ENCODE measurements at places on chromosomes 16 and 17. TPM values are rescaled to one million over a fixed set of nuclear protein-coding genes. Genes with fewer than 3 reads are reported as not detected.

- DNase-seq, result no peak
Measured at GRCh38 chr16:73190256-73190655, 142.3 kb upstream of the ZFHX3 start.

The SSTR5 gene
- not detected for total RNA-seq

The GCGR gene
- total RNA-seq, result 14.7 TPM

DNA sequence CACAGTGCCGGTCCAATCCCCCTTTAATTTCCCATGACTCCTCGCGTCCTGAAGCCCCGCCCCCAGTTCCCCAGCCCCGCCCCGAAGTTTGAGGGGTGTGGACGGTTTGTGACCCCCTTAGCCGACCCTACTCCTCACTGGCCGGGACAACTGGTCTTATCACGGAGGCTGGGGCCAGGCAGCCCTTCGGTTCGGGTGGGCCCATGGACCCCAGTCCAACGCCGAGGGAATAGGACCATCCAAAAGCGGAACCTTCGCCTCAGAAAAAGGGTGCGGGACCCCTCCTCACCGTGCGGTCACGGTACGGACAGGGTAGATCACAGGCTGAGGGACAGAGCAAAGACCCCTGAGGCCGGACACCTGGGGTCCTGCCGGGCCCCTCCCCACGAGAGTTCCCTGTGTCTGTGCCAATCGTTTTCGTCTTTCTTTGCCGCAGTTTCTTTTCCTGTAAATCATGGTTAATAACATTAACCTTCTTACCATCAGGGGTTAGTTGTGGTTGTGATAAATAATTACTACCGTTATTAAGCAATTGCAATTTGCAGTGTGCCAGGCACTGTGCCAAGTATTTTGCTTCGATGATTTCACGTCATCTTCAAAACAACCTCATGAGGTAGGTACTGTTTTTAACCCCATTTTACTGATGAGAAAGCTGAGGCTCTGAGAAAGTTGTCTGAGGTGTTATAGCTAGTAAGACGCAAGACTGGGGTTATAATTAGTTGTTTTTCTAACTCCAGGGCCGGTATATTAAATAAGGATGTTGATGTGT, 543 bp downstream of the TMUB2 start:
- DNase-seq, result no peak

DNA sequence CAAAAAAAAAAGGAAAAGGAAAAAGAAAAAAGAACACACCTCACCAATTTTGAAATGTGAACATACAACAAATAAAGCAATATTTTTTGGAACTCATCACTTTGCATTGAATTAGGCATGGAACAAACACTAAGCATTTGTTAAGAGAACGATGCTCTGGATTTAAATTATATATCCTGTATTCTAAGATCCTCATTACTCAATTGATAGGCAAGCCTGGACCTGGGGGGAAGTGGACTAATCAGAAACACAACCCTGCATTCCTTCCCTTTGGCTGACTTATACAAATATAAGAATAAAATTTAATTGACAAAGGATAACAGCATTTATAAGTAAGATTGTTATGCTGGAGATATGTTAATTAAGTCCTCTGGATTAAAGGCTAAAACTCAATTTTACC, 2.2 kb downstream of the GJC1 start:
- no peak for DNase-seq

- no peak for DNase-seq
Measured at GRCh38 chr16:53737552-53737951, 33.6 kb downstream of the FTO start.

DNA sequence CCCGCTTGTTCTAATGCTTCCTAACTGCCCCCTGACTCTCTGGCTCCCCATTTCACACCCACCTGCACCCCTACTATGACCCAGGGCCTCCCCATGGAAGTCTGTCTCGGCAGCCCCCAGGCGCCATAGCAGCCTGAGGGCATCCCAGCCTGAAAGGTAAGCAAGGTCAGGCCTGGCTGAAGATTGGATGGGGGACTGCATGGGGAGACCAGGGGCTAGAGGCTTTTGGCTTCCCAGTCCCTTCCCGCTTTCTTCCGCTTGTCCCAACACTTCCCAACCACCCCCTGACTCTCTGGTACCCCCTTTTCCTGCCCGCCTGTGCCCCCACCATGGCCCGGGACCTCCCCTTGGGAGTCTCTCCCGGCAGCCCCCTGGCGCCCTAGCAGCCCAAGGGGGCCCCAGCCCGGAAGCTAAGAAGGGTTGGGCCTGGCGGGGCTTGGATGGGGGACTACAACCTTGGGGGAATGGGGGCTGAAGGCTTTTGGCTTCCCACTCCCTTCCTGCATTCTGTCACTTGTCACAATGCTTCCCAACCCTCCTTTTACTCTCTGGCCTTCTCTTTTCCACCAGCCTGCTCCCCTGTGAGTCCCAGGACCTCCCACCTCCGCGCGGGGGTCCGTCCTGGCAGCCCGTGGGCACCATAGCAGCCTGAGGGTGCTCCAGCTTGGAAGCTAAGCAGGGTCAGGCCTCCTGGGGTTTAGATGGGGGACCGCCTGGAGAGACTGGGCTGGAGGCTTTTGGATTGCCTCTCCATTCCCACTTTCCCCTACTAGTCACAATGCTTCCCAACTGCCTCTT, 2288.4 kb downstream of the TP53TG3F start:
- DNase-seq, result no peak

DNA sequence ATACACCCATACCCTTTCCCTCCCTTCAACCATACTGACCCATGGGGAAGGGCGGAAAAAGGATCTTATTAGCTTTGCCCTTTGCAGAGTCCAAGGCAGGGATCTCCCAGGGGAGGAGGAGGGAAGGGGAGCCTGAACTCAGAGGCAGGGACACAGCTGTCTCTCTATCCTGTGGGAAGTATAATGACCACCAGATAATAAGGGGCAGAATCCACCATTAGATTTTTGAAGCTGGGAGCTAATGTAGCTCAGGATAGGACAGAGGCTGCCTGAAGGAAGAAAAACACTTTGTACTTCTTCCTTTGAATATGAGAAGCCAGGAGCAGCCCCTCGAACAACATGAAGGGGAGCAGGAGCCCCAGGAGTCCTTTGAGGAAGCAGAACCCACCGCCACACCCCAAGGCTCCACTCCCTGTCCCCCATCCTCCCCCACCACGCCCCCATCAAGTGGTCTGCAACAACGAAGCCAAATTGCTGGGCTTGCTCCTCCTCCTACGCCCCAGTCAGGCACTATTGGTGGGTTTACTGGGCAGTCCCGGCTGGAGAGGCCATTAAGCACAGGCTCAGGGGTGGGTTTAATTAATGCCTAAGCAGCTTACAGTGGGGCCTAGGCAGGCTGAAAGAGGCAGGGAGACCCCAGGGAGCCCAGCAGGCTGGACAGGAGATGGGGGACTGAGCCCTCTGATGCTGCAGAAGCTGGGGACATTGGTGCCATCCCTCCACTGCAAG, 5.3 kb downstream of the MPP2 start:
- DNase-seq, result no peak

- no peak for DNase-seq
Measured at GRCh38 chr16:50479771-50480170, 68.4 kb upstream of the NKD1 start.

DNA sequence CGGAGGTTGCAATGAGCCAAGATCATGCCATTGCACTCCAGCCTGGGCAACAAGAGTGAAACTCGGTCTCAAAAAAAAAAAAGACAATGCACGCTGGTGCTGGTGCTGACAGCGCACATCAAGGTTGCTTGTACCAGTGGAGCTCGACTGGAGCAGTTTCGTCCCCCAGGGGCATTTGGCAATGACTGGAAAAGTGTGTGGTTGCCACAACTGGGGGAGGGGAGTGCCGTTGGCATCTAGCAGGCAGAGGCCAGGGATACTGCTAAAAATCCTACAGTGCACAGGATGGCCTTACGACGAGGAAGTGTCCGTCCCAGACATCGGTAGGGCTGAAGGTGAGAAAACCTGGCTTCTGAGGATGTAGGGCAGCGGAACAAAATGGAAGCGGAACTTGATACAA, 2.4 kb downstream of the MEAK7 start:
- no peak for DNase-seq

- no peak for DNase-seq
Measured at GRCh38 chr17:81517339-81518112, 4.9 kb upstream of the ACTG1 start.

DNA sequence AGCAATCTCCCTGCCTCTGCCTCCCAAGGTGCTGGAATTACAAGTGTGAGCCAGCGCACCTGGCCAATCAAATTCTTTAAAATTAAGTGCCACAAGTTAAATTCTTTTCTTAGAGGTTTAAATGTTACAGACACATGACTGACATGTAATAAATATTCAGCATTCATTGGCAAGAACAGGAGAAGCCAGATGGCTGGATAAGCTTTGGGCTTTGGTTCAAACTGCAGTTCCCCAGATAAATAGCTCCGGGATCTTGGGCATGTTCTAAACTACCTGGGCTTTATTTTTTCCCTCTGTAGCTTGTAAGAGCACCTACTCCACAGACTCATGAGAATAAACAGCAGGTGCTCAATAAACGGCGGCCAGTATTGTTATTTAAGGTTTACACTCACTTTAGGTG, 34.1 kb downstream of the ABAT start:
- no peak for DNase-seq

All from tibial nerve (tissue), 4 donors.